Bronchus fibroblast of lung (primary cell): ENCODE measurements at places on chromosomes 1 and 21. TPM values are rescaled to one million over a fixed set of nuclear protein-coding genes. Genes with fewer than 3 reads are reported as not detected.

TBX19 gene
- 0.34 and 0.59 TPM in 2 replicates for total RNA-seq

TCHHL1 gene
- total RNA-seq, result not detected in 2 replicates

RNU1-1 gene
- total RNA-seq, result under 0.01 TPM in 1 of 2 replicates, not detected in the other

SSU72 gene
- 115 and 136 TPM in 2 replicates for total RNA-seq

ABCG1 gene
- total RNA-seq, result 0.15 and 0.34 TPM in 2 replicates

C1orf35 gene
- 12.6 and 16.0 TPM in 2 replicates for total RNA-seq
